ENCODE measurements at places on chromosomes 7 and 10.

DNA sequence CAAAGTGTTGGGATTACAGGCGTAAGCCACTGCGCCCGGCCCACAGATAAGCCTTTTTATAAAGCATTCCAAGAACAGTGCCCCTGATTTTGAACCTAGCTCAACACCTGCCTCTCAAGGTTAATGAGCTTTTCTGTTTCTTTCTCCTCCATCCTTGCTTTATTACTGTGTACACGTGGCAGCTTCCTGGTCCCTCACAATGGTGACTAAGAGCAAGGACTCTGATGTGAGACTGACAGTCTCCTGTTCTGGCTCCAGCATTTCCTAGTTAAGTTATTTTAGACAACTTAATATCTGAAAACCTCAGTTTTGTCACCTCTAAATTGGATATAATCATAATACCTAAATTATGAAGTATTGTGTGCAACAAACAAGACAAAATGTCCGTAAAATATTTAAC, 9.9 kb downstream of the HABP2 start:
- H3K27ac ChIP-seq: no peak overlapping the region
- H3K4me1 ChIP-seq: peaks cover 4% of the 10 kb centered on the region
- no peaks in the 10 kb centered on the region for H3K36me3 ChIP-seq
- no peaks in the 10 kb centered on the region for H3K27me3 ChIP-seq
- no peak for DNase-seq

DNA sequence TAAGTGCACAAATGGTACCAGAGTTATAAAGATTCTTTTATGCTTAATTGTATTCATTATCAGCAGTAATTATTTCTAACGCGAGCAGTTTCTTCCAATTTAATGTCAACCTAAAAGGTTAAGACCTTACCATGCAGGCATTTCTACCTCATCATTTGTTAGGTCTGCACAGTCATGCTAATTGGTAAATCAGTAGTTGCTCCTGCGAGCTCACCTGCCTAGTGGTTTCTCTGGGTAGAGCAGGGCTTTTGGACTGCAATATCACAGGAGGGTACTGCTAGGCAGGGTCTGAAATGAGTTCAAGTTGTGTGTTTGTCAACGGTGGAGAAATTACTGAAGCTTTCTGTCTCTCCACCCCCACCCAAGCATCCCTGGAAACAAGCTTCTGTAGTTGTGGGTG, 558.5 kb upstream of the MGMT start:
- no peaks in the 10 kb centered on the region for H3K36me3 ChIP-seq
- no peaks in the 10 kb centered on the region for H3K4me1 ChIP-seq
- H3K4me3 ChIP-seq: no peak overlapping the region
- no peaks in the 10 kb centered on the region for H3K27me3 ChIP-seq
- no peak for DNase-seq
- no peak overlapping the region for H3K27ac ChIP-seq

GRCh38 chr10:45461034-45461433, 87.0 kb downstream of the ALOX5 start:
- H3K4me1 ChIP-seq: peaks cover 16% of the 10 kb centered on the region
- H3K4me3 ChIP-seq: no peak overlapping the region
- no peaks in the 10 kb centered on the region for H3K27me3 ChIP-seq
- no peak for DNase-seq

DNA sequence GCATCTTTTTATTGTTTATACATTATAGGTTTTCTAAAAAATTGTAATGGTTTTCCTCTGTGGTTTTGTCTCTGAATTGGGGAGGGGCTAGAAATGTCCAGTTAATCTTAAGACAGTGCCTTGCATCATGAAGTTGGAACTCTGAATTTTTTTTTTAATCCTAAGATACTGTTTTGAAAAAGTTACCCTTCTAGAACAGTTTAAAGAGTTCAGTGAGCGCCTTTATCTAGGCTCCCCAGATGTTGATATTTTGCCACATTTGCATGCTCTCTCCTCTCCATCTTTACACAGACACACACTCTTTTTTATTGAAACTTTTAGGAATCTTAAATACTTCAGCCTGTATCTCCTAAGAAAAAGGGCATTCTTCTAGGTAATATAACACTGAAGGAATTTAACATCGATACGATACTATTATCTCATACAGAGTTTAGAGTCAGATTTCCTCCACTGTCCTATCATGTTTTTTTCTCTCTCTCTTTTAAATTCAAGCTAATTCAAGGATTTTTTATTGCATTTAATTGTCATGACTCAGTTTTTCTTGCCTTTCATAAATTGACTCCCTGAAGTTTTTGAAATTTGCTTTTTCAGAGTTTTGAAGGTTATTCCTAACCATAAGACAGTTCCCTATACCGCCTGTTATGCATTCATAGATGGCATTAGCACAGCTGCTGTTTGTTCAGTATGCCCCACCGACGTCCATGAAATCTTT, 31.5 kb downstream of the PRKAR2B start:
- no peaks in the 10 kb centered on the region for H3K36me3 ChIP-seq
- H3K27ac ChIP-seq: no peak overlapping the region
- peaks cover 1% of the 10 kb centered on the region for H3K27me3 ChIP-seq
- no peak for DNase-seq

DNA sequence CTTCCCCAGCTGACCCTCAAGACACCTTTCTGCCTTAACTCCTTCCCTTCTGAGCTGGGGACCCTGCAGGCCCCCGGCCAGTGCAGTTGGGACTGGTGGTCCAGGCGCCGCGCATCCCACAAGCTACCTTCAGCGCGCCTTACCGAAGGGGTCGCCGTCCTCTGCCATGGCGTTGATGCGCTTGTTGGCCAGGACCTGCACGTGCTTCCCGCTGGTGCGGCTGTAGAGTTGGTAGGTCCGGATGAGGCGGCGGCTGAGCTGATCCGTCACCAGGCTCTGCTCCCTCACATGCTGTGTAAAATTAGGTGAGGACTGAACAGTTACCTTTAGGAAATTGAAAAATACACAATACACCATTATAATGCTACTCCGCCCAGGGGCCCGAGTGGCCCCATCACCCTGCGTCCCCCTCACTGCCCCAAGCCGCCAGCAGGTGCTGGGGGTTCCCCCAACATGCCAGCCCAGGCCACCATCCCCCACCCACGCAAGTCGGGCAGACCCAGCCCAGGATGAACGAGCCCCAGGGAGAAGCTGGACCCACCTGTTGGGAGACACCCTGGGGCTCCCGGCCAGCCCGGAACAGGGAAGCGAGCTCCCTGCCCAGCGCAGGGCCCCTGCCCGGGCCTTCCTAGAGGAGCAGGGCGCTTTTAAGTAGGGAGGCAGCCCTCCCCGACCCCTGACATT, 1.2 kb downstream of the FGF8 start:
- peak overlapping the region; percentile 53 for H3K4me3 ChIP-seq
- no peak for DNase-seq
- no peak overlapping the region for H3K27ac ChIP-seq
- no peaks in the 10 kb centered on the region for H3K36me3 ChIP-seq

- no peak overlapping the region for H3K4me3 ChIP-seq
- no peak overlapping the region for H3K27ac ChIP-seq
- H3K27me3 ChIP-seq: no peaks in the 10 kb centered on the region
- peaks cover 27% of the 10 kb centered on the region for H3K4me1 ChIP-seq
These were observed 167.9 kb downstream of the CUX1 start for GRCh38 chr7:101985057-101985902.

- no peaks in the 10 kb centered on the region for H3K36me3 ChIP-seq
- no peak overlapping the region for H3K27ac ChIP-seq
- no peak for DNase-seq
- no peak overlapping the region for H3K4me3 ChIP-seq
- peaks cover 6% of the 10 kb centered on the region for H3K27me3 ChIP-seq
- H3K4me1 ChIP-seq: peaks cover 20% of the 10 kb centered on the region
These were observed 1.4 kb upstream of the IL6 start for GRCh38 chr7:22725585-22725984.

DNA sequence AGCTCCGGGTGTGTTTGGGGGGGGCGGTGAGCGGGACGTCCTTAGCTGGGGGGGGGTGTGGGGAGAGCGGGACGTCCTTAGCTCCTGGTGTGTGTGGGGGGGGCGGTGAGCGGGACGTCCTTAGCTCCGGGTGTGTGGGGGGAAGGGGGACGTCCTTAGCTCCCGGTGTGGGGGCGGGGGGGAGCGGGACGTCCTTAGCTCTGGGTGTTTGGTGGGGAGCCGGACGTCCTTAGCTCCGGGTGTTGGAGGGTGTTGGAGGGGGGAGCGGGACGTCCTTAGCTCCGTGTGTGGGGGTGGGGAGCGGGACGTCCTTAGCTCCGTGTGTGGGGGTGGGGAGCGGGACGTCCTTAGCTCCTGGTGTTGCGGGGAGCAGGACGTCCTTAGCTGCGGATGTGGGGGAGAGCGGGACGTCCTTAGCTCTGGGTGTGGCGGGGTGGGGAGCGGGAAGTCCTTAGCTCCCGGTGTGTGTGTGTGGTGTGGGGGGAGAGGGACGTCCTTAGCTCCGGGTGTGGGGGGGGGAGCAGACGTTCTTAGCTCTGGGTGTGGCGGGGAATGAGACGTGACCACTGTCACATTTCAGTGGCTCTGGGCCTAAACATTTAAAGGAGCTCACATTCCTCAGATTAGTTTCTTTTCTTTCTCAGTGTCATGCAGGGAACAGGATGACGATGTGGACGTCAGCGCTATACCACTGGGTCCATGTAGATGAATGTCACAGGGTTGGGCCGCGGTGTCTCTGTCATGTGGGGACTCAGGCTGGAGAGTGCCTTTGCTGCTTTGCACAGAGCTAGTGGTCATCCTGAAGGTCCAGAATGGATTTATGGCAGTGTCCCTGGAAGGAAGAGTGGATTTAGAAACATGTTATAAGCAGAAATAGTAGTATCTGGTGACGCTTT, 7.5 kb downstream of the DYNC2I1 start:
- H3K27ac ChIP-seq: peak overlapping the region; percentile 92
- no peaks in the 10 kb centered on the region for H3K27me3 ChIP-seq
- peak overlapping the region; percentile 81 for H3K4me3 ChIP-seq
- peaks cover 56% of the 10 kb centered on the region for H3K4me1 ChIP-seq
- no peaks in the 10 kb centered on the region for H3K36me3 ChIP-seq

DNA sequence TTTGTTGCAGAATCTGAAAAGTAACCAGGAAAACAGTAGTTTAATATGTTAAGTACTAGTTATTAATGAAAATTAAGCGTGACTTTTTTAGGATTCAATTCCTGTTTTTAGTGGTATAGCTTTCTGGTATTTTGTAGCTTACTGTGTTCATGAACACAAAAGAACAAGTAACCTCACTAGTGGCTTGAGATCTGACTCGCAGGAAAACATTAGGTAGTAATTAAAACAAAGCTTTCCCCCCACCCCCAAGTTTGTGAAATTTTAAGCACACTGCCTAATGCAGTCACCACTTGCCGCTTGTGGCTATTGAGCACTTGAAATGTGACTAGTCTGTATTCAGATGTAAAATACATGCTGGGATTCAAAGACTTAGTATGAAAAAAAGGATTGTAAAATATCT, 102.5 kb upstream of the RPA3 start:
- H3K27ac ChIP-seq: no peak overlapping the region
- H3K27me3 ChIP-seq: no peaks in the 10 kb centered on the region
- peaks cover 12% of the 10 kb centered on the region for H3K4me1 ChIP-seq
- no peak overlapping the region for H3K4me3 ChIP-seq

GRCh38 chr10:501596-501995, 187.9 kb downstream of the DIP2C start:
- no peak overlapping the region for H3K27ac ChIP-seq
- H3K36me3 ChIP-seq: no peaks in the 10 kb centered on the region
- H3K27me3 ChIP-seq: no peaks in the 10 kb centered on the region
- no peak for DNase-seq

- H3K4me3 ChIP-seq: no peak overlapping the region
- H3K27me3 ChIP-seq: peaks cover 11% of the 10 kb centered on the region
- no peak for DNase-seq
- H3K36me3 ChIP-seq: no peaks in the 10 kb centered on the region
These were observed 10.9 kb downstream of the GPR37 start for GRCh38 chr7:124754576-124755268.

DNA sequence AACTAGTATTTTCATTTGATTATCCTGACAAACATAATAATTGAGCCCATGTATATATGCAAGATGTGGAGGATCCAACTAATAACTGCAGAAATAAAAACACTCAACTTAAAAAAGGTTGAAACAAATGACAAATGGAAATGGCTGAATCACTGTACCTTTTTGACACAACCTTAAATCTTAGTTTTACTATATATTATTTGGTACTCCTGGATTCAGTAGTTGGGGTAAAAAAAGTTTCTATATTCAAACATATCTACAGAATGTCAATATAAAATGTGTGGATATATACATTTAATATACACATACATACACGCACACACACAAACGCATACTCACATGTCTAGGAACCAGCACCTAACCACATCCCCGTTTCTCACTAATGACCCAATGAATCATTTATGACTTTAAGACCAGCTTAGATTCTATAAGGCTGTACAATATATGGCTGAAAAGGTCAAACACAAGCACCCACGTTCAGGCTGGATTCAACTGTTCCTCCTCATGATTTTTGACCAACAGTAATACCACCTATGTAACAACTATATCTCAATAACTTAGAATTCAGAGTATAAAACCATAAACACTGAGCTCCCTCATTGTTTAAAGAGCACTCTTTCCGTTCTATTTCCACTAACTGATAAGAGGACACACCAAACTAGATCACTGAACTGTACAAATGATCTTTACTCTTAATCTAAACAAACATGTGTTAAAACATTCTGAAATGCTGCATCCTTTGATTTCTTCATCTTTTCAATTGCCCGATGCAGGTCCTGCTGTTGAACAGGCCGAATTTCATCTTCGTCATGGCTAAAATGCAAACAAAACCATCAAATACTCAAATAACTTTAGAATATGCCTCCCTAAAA, 63.8 kb downstream of the ATAD1 start:
- peaks cover 6% of the 10 kb centered on the region for H3K4me1 ChIP-seq
- H3K27ac ChIP-seq: no peak overlapping the region
- DNase-seq: no peak
- peaks cover 13% of the 10 kb centered on the region for H3K36me3 ChIP-seq

GRCh38 chr7:18580950-18581349, 85.4 kb downstream of the HDAC9 start:
- no peaks in the 10 kb centered on the region for H3K36me3 ChIP-seq
- no peak for DNase-seq
- no peak overlapping the region for H3K4me3 ChIP-seq
- no peaks in the 10 kb centered on the region for H3K27me3 ChIP-seq

- no peak overlapping the region for H3K4me3 ChIP-seq
- H3K36me3 ChIP-seq: no peaks in the 10 kb centered on the region
- H3K27me3 ChIP-seq: no peaks in the 10 kb centered on the region
- H3K27ac ChIP-seq: no peak overlapping the region
- no peak for DNase-seq
These were observed 102.1 kb downstream of the DOCK4 start for GRCh38 chr7:112104120-112104519.

- no peaks in the 10 kb centered on the region for H3K4me1 ChIP-seq
- H3K27me3 ChIP-seq: no peaks in the 10 kb centered on the region
- H3K4me3 ChIP-seq: no peak overlapping the region
- no peak overlapping the region for H3K27ac ChIP-seq
- no peak for DNase-seq
These were observed 700.2 kb downstream of the PARD3 start for GRCh38 chr10:34114914-34115313.

GRCh38 chr10:119301397-119301796, 94.0 kb downstream of the GRK5 start:
- no peaks in the 10 kb centered on the region for H3K27me3 ChIP-seq
- H3K4me3 ChIP-seq: peak overlapping the region; percentile 75
- DNase-seq: peak; percentile 65
- H3K27ac ChIP-seq: peak overlapping the region; percentile 97
- peaks cover 80% of the 10 kb centered on the region for H3K4me1 ChIP-seq

GRCh38 chr7:95687759-95688343, 84.5 kb upstream of the DYNC1I1 start:
- no peak overlapping the region for H3K4me3 ChIP-seq
- no peak for DNase-seq
- H3K27ac ChIP-seq: no peak overlapping the region
- no peaks in the 10 kb centered on the region for H3K36me3 ChIP-seq

GRCh38 chr10:43204943-43205671, 61.8 kb downstream of the RASGEF1A start:
- peak; percentile 31 for DNase-seq
- no peaks in the 10 kb centered on the region for H3K27me3 ChIP-seq
- H3K4me3 ChIP-seq: no peak overlapping the region
- peak overlapping the region; percentile 55 for H3K27ac ChIP-seq
